NCI-H2107 (cell line): ENCODE measurements at places on chromosomes 7 and 10.

DNA sequence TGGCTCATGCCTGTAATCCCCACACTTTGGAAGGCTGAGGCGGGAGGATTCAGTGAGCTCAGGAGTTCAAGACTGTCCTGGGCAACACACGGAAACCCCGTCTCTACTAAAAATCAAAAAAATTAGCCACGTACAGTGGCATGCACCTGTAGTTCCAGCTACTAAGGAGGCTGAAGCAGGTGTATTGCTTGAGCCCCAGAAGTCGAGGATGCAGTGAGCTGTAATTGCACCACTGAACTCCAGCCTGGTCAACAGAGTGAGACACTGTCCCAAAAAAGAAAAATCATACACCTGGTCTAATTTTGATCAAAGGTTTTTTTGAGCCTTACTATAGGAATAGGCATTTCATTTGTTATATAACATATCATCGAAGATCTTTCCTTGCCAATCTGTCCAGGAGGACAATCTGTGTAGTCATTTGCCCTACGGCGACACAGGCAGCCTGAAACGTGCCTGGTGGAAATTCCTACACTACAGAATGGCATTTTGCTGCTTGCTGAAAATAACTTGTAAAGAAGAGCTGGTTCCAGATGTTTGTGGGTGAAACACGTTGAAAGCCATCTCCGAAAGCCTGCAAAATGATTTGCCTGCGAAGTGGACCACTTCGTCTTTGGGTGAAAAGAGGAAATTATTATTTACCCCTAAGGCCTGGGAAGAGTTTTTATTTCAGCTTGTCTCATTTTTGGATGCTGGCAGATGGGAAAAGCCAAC is 31.3 kb upstream of the GDI2 start:
- DNase-seq: no peak

- no peak for DNase-seq
These were observed 140.4 kb downstream of the RNLS start for GRCh38 chr10:88442716-88443115.

DNA sequence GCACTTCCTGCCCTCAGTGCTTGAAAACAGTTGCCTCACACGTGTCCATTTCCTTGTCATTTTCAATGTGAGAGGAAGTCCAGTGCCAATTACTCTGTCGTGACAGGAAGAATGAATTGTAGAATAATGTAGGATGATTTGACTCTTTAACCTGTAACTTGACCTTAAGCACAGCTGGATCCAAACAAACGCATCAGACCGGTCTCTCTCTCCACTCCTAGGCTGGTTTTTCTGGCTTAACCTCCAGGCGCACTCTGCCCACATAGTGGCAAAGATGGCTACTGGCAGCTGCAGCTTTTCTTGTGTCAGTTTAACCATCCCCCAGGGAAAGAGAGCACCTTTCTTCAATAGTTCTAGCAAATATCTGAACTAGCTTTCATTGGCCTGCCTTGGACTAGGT is 29.4 kb upstream of the PNLIPRP3 start:
- no peak for DNase-seq

GRCh38 chr10:62671104-62671503 is 133.4 kb upstream of the ADO start:
- DNase-seq: no peak
